Activated CD4-positive, alpha-beta memory T cell treated with anti-CD3 and anti-CD28 coated beads, Interleukin-2, amount 10 ng/mL, durations not matched to agents 7 days and 5 days (primary cell): ENCODE measurements at places on chromosomes 11 and 22. TPM values are rescaled to one million over a fixed set of nuclear protein-coding genes. Genes with fewer than 3 reads are reported as not detected.

- no peak for DNase-seq
- H3K27me3 ChIP-seq = no peaks in the 10 kb centered on the region
- H3K4me1 ChIP-seq = no peaks in the 10 kb centered on the region
- no peak overlapping the region for H3K27ac ChIP-seq
Measured at GRCh38 chr11:15476371-15476917, 361.7 kb downstream of the INSC start.

The TRPT1 gene
- 34.7 TPM for total RNA-seq

GRCh38 chr22:41146573-41146972 lies 54.2 kb downstream of the EP300 start:
- H3K27ac ChIP-seq = no peak overlapping the region
- H3K4me3 ChIP-seq = no peak overlapping the region
- no peaks in the 10 kb centered on the region for H3K27me3 ChIP-seq
- no peak for DNase-seq

DNA sequence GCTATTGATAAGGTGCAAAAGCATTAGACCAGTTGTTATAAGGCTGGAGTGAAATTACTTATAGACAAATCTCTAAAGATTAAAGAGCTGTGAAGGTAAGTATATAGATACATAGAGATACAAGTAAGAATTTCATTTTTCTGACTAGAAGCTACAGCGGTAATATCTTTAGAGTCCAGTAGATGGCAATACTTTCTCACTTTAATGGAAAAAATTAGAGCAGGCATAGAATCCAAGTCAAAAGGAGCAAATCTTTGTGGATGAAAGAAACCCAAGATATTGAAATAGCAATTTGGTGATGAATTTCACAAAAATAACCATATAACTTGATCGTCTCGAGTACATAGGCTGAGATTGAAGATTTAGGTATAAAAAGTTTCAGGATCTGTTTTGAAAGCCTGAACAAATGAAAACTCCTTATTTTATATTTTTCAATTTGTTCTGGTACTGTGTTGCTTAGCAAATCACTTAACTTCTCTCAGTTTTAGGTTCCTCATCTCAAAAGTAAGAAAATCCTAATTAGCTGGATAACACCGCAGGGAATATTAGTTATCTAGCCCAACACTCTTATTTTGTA lies 81.9 kb downstream of the UVRAG start:
- no peaks in the 10 kb centered on the region for H3K4me1 ChIP-seq
- no peak overlapping the region for H3K27ac ChIP-seq
- no peak for DNase-seq
- H3K4me3 ChIP-seq = no peak overlapping the region
- peaks cover 4% of the 10 kb centered on the region for H3K36me3 ChIP-seq

- H3K27me3 ChIP-seq = peaks cover 24% of the 10 kb centered on the region
- DNase-seq = no peak
- H3K27ac ChIP-seq = no peak overlapping the region
Measured at GRCh38 chr22:44640618-44641155, 61.3 kb upstream of the PRR5 start.

The CCDC73 gene
- not detected for total RNA-seq

GRCh38 chr11:74437441-74438042 lies 29.8 kb downstream of the KCNE3 start:
- H3K27me3 ChIP-seq = peaks cover 2% of the 10 kb centered on the region
- no peak overlapping the region for H3K4me3 ChIP-seq
- H3K4me1 ChIP-seq = no peaks in the 10 kb centered on the region
- H3K27ac ChIP-seq = no peak overlapping the region
- DNase-seq = no peak

GRCh38 chr11:131449036-131450019 lies 78.9 kb downstream of the NTM start:
- H3K27ac ChIP-seq = no peak overlapping the region
- H3K4me1 ChIP-seq = no peaks in the 10 kb centered on the region
- H3K27me3 ChIP-seq = no peaks in the 10 kb centered on the region
- H3K36me3 ChIP-seq = no peaks in the 10 kb centered on the region
- H3K4me3 ChIP-seq = no peak overlapping the region
- no peak for DNase-seq

The SERPIND1 gene
- not detected for total RNA-seq
